HCT116 (cell line): ENCODE measurements at places on chromosomes 1 and 21.

DNA sequence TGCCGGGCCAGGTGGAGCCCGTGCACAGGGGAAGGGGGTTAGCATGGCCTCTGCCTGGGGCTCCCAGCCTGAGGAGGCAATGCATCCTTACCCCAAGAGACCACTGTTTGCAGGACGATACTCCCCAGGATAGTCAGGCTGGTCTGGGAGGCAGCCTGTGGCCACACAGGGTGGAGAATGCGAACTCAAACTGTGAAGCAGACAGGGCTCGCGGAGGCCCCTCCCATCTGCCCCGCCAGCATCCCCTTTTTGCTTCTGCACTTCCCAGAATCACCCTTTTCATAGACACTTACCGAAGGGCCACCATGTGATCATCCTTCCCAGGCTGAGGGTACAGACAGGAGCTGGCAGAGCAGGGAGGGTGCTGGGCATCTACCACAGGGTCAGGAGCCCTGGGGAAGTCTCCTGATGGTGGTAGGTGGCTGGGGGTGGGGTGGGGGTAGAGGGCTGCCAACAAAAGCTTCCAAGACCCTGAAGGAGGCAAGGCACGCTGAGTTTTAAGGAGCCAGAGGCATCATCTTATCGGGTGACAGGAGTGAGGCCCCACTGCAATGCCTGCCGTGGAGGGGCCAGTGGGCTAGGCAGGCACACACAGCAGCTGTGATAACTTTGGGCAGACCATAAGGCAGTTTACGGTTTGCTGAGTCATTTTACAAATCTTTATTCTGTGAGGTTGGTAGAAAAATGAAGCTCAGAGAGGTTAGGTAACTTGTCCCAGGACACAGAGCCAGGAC is 31.3 kb upstream of the BTG2 start:
- no peaks in the 10 kb centered on the region for H3K27me3 ChIP-seq
- no peak overlapping the region for H3K4me3 ChIP-seq
- no peak overlapping the region for H3K27ac ChIP-seq

DNA sequence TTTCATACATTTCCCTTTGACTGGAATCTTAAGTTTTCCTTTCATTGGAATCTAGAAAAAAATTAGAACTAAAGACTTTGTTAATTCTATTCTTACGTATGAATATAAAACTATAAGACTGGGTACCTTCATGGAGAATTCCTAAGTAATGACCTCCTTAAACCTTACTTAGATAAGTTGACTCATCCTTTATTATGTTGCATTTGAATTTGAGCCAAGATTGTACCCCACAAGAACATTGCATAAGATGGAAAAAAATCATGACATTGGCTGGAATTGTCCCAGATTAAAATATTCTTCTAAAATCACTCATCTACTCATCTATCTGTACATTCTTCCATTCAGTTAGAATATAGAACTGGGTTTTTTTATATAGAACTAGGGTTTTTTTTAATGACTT is 137.4 kb downstream of the C1orf21 start:
- H3K4me1 ChIP-seq: no peaks in the 10 kb centered on the region
- no peak overlapping the region for H3K4me3 ChIP-seq
- H3K27ac ChIP-seq: no peak overlapping the region
- no peaks in the 10 kb centered on the region for H3K27me3 ChIP-seq

DNA sequence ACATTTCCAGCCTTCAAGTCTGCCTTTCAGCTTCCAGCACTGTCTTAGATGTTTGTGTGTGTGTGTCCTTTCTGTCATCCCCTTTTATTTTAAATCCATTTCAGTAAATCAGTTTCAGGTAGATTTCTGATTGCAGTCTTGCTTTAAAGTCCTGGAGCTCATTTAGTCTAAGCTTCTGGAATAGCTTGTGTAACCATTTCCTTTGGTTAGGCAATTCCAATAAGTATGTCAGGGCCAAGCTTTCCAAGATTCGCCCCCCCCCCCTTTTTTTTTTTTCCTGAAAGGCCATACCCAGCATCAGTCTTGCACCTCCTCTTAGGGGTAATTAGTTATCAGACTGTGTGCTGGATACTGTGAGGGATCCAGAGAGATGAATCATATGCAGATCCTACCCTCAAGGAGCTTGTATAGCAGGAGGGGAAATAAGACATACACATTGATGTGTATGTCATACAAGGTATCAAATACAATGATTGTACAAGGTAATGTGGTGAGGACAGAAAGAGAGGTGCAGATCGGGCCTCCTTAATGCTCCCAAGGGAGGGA is 41.3 kb downstream of the NFYC start:
- no peak overlapping the region for H3K27ac ChIP-seq
- no peaks in the 10 kb centered on the region for H3K27me3 ChIP-seq
- no peak for DNase-seq
- H3K4me1 ChIP-seq: no peaks in the 10 kb centered on the region

- no peaks in the 10 kb centered on the region for H3K27me3 ChIP-seq
- no peak for DNase-seq
- peak overlapping the region; percentile 95 for H3K27ac ChIP-seq
- H3K4me1 ChIP-seq: peaks cover 27% of the 10 kb centered on the region
Measured at GRCh38 chr1:110340207-110340468, 961 bp downstream of the RBM15 start.

DNA sequence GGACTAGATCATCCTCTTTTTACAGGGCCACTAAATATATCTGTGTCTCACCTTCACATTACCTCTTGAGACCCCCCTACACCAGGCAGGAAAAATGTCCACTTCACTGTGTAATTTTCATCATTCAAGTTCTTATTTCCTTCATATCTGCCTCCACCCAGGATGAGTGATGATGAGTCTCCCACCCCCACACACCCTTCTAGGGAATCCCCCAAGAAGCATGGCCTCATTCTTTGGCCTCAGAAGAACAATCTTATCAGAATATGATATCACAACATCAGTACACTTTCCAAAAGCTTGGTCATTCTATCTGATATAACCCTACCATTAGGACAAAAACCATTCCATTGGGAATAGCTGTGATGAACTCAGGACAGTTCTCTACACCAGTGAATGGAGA is 170.3 kb upstream of the DUSP10 start:
- H3K27ac ChIP-seq: no peak overlapping the region
- H3K4me1 ChIP-seq: no peaks in the 10 kb centered on the region
- DNase-seq: no peak
- no peaks in the 10 kb centered on the region for H3K36me3 ChIP-seq

DNA sequence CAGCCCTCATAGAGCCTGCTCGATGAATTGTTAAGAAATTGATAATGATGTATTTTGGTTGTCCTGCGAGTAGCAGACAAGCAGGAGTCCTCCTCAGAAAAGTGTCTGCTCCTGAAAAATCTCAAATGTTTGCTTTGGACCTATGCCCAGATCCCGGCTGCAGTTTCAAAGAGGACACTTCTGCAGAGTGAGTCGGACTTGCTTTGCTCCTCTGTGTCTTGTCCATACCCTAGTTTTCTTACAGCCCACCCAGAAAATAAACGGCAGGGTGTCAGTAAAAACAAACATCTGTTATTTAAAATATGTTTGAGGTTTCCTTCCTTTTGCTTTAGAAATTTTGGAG is 2.8 kb downstream of the S100A10 start:
- no peaks in the 10 kb centered on the region for H3K27me3 ChIP-seq
- H3K36me3 ChIP-seq: peaks cover 3% of the 10 kb centered on the region
- H3K27ac ChIP-seq: peak overlapping the region; percentile 87
- H3K4me3 ChIP-seq: peak overlapping the region; percentile 91

- H3K4me3 ChIP-seq: no peak overlapping the region
- H3K36me3 ChIP-seq: no peaks in the 10 kb centered on the region
- H3K4me1 ChIP-seq: no peaks in the 10 kb centered on the region
- DNase-seq: no peak
Measured at GRCh38 chr1:216186816-216187215, 236.4 kb downstream of the USH2A start.

- H3K36me3 ChIP-seq: no peaks in the 10 kb centered on the region
- H3K4me3 ChIP-seq: no peak overlapping the region
- H3K4me1 ChIP-seq: no peaks in the 10 kb centered on the region
- H3K27ac ChIP-seq: no peak overlapping the region
- no peak for DNase-seq
- H3K27me3 ChIP-seq: no peaks in the 10 kb centered on the region
Measured at GRCh38 chr21:34592120-34592955, 22.6 kb downstream of the RCAN1 start.

DNA sequence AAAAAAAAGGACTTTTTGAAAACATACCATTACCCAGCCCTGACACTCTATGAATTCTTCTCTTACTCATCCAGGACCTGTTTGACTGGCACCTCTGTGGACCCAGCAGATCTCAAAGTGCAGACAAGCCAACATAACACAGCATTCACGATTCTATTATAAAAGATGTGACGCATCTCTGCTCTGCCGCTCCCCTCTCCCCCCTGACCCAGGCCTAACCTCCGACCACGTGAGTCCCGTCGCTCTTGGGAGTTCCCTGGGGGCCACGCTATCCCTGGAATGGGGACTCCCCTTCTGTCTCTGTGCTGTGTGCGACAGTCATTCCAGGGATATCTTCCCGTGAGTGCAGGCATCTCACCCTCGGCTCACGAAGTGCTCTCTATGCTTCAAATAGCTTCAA is 21.1 kb downstream of the LRRC38 start:
- peaks cover 5% of the 10 kb centered on the region; the same call in 1 of the 2 replicates for H3K4me1 ChIP-seq

DNA sequence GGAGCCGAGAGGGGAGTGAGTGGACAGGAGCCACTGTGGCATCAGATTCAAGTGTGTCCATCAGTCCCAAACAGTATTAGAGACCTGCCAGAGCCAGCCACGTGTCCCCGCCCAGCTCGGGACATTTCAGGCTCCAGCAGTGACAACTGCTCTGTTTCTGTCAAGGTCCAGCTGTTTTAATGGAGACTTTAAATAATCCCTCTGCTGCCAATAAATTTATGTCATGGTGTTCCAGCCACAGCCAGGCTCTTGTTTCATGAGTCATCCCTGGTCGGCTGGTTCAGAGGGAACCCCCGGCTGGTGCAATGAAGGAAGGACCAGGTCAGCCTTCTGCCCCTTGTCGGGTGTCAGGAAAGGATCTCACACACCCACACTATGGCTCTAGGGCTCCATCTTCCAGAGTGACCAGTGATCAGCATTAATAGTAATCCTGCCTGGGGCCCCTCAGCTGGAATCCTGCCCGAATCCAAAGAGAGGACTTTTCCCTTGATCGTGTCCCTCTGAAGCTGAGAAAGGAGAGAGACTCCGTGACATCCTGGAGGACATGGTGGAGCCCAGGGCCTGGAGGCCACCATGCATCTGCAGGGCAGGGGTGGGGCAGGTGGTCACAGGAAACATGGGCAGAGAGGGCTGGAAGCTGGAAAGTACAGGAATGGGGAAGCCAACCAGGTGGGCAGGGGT is 197.3 kb downstream of the MATN1 start:
- H3K27me3 ChIP-seq: no peaks in the 10 kb centered on the region
- H3K4me3 ChIP-seq: no peak overlapping the region
- peaks cover 12% of the 10 kb centered on the region for H3K4me1 ChIP-seq

DNA sequence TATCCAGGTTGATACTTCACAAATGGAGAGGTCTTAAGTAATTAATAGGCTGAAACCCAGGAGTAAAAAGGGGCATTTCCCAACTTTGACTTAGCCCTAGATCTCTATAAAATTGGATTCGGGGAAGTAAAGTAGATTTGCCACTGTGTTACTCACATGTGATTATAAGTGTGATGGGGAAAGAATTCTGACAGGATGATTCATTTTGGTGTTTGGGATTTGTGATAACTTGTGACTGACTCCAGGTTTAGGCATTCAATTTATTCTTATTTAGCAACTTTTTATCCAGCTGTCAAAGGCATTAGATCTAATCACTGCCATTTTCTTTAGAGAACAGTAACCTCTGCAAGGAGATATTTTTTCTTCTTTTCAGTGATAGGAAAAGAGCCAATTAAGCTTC is 175.5 kb downstream of the ASTN1 start:
- H3K4me3 ChIP-seq: no peak overlapping the region
- H3K36me3 ChIP-seq: no peaks in the 10 kb centered on the region
- H3K27ac ChIP-seq: no peak overlapping the region
- no peak for DNase-seq
- H3K27me3 ChIP-seq: peaks cover 5% of the 10 kb centered on the region; the same call in 1 of the 2 replicates

GRCh38 chr1:56374026-56374974 is 205.1 kb downstream of the PLPP3 start:
- H3K36me3 ChIP-seq: no peaks in the 10 kb centered on the region
- no peak for DNase-seq

GRCh38 chr1:116185161-116185701 is 74.0 kb downstream of the MAB21L3 start:
- H3K27me3 ChIP-seq: peaks cover 5% of the 10 kb centered on the region; the same call in 1 of the 2 replicates
- no peak overlapping the region for H3K27ac ChIP-seq
- H3K4me3 ChIP-seq: no peak overlapping the region
- no peak for DNase-seq
- H3K4me1 ChIP-seq: no peaks in the 10 kb centered on the region

GRCh38 chr1:29756901-29757725 is 520.8 kb downstream of the PTPRU start:
- DNase-seq: no peak
- H3K4me1 ChIP-seq: no peaks in the 10 kb centered on the region
- no peak overlapping the region for H3K27ac ChIP-seq

DNA sequence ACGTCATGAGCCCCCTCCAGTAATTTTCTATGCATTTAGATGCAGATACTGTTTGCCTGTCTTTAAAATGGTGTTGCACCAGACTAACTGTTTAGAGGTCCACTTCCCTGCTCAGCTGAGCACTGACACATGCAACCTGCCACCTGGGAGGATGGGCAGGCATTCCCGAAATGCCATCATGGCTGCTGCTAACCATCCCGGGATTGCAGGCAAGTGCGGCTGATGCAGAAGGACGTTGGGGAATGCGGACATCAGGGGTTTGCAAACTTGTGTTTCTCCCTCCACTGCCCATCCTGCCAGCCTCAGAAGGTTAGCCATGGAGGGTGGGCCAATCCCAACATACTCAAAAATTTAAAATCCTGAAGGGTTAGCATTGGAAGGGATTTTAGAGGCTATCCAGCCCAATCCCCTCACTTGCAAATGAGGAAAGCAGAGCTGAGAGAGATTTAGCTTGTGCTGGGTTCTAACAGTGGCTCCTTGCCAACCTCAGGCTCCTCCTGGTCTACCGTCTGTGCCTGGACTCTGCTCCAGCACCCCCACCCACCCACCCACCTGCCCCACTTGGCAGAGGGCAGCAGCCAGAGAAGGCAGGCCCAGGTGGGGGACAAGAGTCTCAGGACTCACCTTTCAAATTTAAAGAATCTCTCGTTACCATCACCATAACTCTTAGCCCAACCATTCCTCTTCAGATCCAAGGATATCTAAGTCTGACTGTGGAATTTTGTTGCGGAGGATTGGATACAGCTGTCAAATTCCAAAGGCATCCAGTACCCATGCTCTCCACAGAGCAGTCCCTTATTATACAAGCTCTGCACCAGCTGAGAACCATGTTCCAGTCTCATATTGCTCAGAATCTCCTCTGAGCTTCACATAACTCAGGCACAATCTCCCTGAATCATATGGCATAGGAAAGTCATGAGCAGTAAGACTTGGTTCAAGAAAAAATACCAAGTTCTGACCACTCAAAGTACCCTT is 34.2 kb downstream of the HIVEP3 start:
- no peaks in the 10 kb centered on the region for H3K27me3 ChIP-seq
- no peak for DNase-seq
- no peak overlapping the region for H3K27ac ChIP-seq
- H3K4me1 ChIP-seq: peaks cover 26% of the 10 kb centered on the region
- H3K36me3 ChIP-seq: no peaks in the 10 kb centered on the region
- H3K4me3 ChIP-seq: no peak overlapping the region

- peaks cover 8% of the 10 kb centered on the region for H3K27me3 ChIP-seq
- no peak overlapping the region for H3K27ac ChIP-seq
- no peak for DNase-seq
- no peaks in the 10 kb centered on the region for H3K36me3 ChIP-seq
Measured at GRCh38 chr1:47813970-47814369, 183.2 kb downstream of the TRABD2B start.
